ENCODE measurements at places on chromosomes 1 and 21. TPM values are rescaled to one million over a fixed set of nuclear protein-coding genes. Genes with fewer than 3 reads are reported as not detected.

GRCh38 chr1:27372022-27372807, 2.4 kb downstream of the FCN3 start:
- no peak for DNase-seq

The KTI12 gene
- polyA plus RNA-seq, result 6.4 TPM

GRCh38 chr1:230548997-230549396, 93.3 kb upstream of the COG2 start:
- no peak for DNase-seq

The FAM177B gene
- not detected for polyA plus RNA-seq

GRCh38 chr1:229980009-229980408, 87.0 kb upstream of the GALNT2 start:
- DNase-seq, result no peak

GRCh38 chr1:164914208-164914607, 355.2 kb downstream of the PBX1 start:
- DNase-seq, result no peak

DNA sequence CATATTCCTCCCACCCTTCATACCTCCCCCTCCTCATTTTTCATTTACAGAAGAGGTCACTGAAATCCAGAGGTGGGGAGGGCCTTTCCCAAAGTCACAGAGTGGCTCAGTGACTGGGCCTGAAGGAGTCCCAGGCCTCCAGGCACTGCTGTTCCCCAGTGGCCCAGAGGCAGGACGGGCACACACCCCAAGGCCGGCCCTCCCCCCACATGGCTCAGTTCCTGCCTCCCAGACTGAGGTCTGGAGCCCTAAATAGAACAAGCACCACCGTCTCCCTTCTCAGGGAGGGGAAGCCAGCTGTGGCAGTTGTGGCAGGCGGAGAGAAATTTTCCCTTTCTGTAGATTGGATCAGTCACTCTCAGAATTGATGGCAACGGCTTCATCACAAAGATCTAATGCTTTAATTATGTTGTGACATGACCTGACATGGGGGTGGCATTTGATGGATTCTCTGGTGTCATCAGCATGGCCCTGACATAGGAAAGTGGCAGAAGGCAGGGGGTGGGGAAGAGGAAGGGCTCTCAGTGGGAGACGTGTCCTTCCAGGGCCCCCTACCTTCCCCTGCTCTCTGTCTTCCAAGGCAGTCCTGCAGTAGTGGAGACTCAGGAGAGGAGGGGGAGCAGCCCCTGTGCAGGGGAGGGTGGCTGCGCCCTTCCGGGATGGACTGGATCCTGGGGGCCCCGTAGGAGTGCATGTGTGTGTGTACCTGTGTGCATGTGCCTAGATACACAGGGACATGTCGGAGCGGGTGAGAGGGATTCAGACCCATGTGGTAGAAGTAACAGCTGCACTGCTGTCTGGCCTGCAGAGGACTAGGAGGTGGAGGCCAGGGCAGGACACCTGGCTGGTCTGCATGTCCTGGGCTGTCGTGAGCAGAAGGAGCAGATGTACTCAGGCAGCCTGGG, 41.2 kb upstream of the FOXO6 start:
- no peak for DNase-seq

The RXRG gene
- 0.39 TPM for polyA plus RNA-seq

DNA sequence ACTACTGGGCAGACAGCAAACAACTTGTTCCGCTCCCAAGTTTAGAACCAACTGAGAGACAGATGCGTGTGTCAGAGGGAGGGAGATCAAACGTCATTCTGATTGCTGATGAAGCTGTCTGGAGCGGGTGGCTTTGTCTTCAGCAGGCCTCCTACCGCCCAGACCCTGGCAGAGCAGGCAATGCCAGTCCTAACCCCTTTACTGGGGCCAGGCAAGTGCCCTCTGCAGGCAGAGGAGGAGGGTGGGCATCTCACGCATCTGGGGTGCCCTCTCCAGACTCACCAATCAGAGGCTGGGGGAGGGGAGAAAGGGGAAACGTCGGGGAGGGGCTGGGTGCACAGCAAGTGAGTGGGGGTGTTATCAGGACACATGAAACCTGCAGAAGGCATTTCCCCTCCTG, 126.6 kb downstream of the ACTL8 start:
- DNase-seq, result peak; percentile 34

DNA sequence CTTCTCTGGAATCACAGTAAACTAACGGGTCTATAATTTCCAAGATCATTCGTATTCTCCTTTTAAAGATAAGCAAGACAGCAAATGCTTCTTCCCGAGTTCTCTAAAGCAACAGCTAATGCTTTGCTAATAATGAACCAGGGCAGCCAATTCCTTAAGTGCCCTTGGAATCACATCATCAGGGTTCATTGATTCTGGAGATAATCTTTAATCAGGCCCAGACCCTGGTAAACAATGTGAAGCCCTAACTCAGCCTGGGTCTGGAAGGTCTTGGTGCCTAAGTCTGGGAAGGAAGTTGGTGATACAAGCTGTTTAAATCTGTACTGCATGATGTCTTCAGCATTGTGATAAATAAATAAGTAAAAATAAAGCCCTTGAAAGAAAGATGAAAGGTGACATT, 18.4 kb downstream of the ERI3 start:
- DNase-seq, result no peak

DNA sequence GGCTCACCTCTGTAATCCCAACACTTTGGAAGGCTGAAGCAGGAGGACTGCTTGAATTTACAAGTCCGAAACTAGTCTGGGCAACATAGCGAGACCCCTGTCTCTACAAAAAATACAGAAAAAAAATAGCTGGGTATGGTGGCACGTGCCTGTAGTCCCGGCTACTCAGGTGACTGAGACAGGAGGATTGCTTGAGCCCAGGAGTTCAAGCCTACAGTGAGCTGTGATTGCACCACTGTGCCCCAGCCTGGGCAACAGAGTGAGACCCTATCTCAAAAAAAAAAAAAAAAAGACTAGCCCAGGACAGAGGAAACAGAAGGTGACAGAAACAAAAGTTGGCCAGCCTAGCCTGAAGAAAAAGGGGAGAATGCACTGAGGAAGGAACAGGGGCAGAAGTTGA, 21.2 kb downstream of the ARMH1 start:
- no peak for DNase-seq

The COL8A2 gene
- 0.90 TPM for polyA plus RNA-seq

The KLHL17 gene
- 6.9 TPM for polyA plus RNA-seq

- no peak for DNase-seq
Measured at GRCh38 chr1:41735631-41736260, 183.0 kb downstream of the HIVEP3 start.

DNA sequence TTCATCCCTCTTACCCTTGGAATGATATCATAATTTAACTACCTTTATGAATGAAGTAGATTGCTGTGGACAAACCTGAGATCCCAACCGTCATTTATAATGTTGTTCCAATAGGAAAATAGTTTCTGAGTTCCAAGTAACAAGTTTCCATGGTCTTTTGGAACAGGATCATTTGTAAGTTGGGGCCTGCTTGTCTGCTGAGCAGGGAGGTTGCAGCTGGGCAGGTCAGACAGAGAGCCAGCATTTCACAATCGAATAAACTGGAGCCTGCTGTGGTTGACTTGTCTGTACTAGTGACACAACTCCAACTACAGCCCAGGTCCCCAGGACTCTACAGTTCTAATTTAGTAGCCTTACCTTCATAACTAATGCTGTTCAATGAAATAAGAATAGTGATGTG, 18.6 kb upstream of the RALGPS2 start:
- no peak for DNase-seq

- DNase-seq, result no peak
Measured at GRCh38 chr1:93701629-93702028, 20.0 kb upstream of the BCAR3 start.

The CNIH3 gene
- polyA plus RNA-seq, result 7.6 TPM

DNA sequence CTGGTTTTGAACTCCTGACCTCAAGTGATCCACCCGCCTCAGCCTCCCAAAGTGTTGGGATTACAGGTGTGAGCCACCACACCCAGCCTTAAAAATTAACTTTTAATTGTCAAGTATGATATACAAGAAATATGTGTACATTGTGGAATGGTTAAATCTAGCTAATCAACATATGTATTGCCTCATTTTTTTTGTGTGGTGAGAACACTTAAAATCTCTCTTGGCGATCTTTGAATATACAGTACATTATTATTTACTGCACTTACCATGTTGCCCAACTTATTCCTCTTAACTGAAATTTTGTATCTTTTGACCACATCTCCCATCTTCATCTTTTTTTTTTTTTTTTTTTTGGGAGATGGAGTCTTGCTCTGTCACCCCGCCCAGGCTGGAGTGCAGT, 23.3 kb downstream of the THRAP3 start:
- DNase-seq, result no peak

The TMPRSS2 gene
- 55.0 TPM for polyA plus RNA-seq

DNA sequence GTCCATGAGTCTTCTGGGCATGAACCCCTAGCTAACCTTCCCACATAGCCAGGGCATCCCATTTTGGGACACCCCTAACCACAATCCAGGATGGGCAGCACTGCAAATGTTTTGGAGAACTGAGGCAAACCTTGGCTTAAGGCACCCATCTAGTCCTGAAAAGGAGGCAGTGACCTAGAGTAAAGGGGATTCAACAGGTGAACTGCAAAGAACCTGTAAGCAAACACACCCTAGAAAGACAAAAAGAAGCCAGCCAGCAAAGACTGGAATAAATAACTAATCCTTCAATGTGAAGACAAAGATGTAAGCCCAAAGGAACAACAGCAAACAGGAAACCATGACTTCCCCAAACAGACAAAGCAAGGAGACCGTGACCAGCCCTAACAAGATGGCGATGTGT, 56.8 kb upstream of the PPIH start:
- DNase-seq, result no peak

GRCh38 chr1:118113261-118113660, 71.8 kb downstream of the SPAG17 start:
- DNase-seq, result no peak

GRCh38 chr1:2284932-2285331, 56.8 kb downstream of the SKI start:
- no peak for DNase-seq

DNA sequence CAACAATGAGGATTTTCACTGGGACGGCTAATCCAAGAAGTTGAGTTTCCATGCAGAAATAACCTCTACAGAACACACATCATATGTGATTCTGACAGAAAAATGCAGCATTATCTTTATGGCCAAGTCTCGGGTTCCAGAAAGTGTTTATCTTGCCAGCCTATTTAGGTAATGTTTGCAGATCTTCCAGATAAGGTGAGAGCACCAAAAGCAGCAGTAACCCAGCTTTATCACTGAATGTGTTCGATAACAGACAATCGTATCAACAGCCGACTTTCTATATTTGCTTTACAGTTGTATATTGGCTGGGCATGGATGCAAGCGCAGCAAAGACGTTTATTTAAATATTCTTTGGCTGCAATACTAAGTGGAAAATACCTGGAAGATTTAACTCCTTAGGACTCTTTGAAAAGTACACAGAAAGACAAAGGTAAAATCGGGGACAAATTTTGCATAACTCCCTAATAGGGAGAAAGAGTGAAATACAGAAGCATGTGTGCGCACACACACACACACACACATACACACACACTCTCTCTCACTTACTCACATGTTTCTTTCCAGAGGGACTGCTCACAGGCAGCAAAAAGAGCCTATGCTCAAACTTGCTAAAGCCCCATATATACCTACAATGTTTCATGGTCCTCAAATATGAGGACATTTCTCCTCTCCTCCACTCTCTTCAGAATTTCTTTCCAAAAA, 3.0 kb upstream of the CTSK start:
- no peak for DNase-seq

DNA sequence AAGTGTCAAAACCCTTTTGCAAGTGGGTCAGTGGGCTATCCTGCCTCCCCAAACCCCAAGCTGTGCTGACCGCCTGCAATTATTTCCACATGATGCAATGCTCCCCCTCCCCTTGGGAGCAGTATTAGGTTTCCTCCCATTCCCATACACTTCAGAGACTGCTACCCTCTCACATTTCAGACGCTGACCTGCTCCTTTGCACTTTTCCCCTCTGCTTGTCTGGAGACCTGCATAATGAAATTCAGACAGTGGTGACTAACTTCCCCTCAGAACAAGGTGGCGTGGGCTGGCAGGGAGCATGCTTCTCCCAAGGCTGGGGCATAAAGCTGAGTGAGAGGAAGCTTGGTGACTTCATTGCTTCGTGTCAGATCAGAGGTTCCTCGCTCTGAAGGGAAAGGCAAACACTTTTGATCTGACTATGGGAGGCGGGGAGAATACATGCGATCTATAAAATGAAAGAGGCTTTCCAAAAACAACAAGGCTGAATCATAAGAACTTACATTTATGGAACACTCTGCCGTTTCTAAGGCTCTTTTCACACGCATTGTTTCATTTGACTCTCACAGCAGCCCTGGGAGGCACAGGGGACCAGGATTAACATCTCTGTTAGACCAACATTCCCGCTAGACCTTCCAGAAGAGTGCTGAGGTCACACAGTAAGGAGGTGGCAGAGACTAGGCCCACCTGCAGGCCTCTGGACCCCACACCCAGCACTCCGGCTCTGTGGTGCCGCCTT, 27.5 kb upstream of the ROR1 start:
- DNase-seq, result peak; percentile 85

The TMEM234 gene
- polyA plus RNA-seq, result 20.5 TPM

DNA sequence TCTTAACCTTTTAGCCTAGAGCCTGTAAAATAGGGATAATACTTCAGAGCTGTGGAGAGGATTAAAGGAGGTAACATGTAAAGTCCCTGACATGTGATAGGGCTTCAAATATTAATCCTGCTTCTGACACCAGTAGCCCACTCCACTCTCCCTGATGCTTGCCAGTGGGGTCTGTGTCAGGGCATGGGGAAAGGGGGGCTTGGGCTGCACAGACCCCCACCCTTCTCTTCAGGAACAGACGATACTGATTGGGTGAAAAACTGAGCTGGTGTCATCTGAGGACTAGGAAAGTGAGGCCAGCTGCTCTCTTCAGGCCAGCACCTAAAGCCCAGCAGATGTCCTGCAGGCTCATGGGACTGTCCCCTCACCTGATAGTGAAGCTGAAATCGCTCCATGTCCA, 27.0 kb upstream of the MEF2D start:
- no peak for DNase-seq

GRCh38 chr1:58528518-58528917, 18.0 kb downstream of the OMA1 start:
- DNase-seq, result no peak

DNA sequence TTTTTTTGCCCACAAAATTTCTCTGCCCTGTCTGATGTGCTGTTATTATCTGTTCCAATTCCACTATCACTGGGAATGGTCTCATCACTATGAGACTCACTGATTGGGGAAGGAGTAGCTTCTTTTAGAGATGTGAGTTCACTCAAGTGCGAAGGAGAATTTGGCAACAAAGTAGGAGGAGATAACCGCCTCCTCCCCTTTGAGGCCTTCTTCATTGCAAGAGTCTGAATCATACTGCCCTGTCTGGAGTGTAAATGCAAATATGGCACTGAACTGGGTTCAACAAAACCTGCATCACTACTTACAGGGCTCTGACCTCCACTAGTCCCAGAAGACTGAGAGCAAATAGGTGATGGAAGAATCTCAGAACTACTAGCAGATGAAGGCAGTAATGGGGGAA, 83.4 kb downstream of the ASH1L start:
- no peak for DNase-seq

- no peak for DNase-seq
Measured at GRCh38 chr1:151756291-151756690, 7.0 kb downstream of the MRPL9 start.

Measured in kidney (tissue), 22 donors.